Smooth muscle cell of trachea (primary cell): ENCODE measurements at places on chromosomes 6 and 20. TPM values are rescaled to one million over a fixed set of nuclear protein-coding genes. Genes with fewer than 3 reads are reported as not detected.

Gene ANGPT4
- not detected in 2 replicates for total RNA-seq

Gene COL9A3
- 0.15 and 1.2 TPM in 2 replicates for total RNA-seq

Gene MAS1L
- not detected in 2 replicates for total RNA-seq

Gene AVP
- total RNA-seq = not detected in 2 replicates

Gene C4A
- 4.1 and 11.6 TPM in 2 replicates for total RNA-seq

Gene TREM2
- total RNA-seq = 0.33 and 0.44 TPM in 2 replicates

Gene TRIM31
- not detected in 2 replicates for total RNA-seq

Gene GNRH2
- 0.15 and 0.50 TPM in 2 replicates for total RNA-seq

Gene TTI1
- 21.2 and 21.5 TPM in 2 replicates for total RNA-seq

Gene TCF19
- total RNA-seq = 4.5 and 23.1 TPM in 2 replicates

Gene PRSS16
- not detected in 2 replicates for total RNA-seq

Gene CYB5R4
- total RNA-seq = 5.0 and 6.0 TPM in 2 replicates
